Motor neuron (in vitro differentiated cells): ENCODE measurements at places on chromosomes 6 and 20.

- ATAC-seq: no peak
These were observed 539.7 kb downstream of the QKI start for GRCh38 chr6:163954088-163954775.

- peak; percentile 74 for ATAC-seq
These were observed 109.0 kb downstream of the RALGAPA2 start for GRCh38 chr20:20603339-20603990.

DNA sequence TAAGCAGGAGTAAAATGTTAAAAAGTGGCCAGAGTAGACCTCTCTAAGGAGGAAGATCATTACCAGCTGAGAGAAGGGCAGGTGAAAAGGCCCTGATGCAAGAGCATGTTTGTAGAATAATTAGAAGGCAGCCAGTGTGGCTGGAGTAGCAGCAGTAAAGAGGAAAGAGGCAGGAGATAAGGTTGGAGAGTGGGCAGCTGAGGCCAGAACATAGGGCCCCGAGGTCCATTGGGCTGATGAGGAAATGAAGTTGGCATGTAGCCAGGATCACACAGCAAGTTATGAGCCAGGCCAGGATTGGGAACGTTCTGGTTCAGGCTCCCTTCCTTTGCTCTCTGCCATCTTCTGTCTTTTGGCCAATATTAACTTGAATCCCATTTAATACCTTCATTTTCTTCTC, 51.6 kb downstream of the RALY start:
- ATAC-seq: no peak

- no peak for ATAC-seq
These were observed 38.5 kb upstream of the SIM1 start for GRCh38 chr6:100503043-100503705.

DNA sequence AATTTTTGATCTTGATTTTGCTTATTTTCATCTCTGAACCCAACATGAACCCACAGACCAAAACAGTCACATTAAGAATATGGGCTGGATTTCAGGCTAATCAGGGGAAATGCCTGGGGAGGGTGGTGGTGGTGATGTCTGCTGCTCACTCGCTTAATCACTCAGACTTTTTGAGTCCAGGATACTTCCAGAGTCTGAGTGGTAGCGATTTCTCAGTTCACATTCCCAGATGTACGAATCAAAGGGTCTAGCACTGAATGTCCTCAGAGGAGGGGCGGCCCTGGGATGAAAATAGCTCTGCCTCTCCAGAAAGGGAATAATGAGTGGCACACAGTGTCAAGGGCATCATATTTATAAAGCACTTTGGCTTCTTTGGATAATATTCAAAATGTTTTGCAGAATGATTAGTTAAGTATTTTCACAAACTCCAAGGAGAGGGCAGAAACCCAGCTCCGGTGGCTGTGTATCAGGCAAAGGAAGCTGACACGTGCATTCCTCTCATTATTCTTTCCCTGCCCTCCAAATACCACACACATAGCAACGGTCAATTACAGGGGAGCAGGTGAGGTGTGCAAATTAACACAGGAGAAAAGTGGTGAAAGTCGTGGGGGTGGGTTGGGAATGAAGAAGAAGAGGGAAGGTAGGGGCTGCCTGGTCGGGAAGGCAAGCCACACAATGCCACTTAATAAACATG, 345.2 kb upstream of the RSPO3 start:
- ATAC-seq: no peak

- no peak for ATAC-seq
These were observed 153.5 kb downstream of the DLL1 start for GRCh38 chr6:170137176-170137891.

- no peak for ATAC-seq
These were observed 257.5 kb downstream of the FOXC1 start for GRCh38 chr6:1867197-1867596.

GRCh38 chr20:45951925-45952834, 17.7 kb downstream of the PCIF1 start:
- no peak for ATAC-seq

DNA sequence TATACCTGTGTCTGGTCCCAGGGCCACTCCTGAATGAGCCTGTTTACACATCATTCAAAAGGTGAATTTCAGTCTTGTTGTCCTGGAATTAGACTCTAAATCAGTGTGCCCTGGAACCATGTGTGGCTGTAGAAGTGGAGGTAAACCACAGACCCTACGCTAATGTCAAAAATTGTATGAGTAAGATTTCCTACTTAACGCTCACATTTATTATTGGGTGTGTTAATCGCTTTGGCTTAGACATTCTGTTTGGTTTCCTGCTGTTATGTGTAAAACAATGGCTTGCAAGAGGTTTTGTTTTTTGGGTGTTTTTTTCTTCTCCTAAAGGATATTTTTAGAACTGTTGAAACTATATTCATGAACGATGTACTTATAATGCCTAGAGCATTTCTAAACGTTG, 19.3 kb downstream of the PLCB1 start:
- no peak for ATAC-seq

- no peak for ATAC-seq
These were observed 189.0 kb upstream of the PRDM1 start for GRCh38 chr6:105897131-105897530.

DNA sequence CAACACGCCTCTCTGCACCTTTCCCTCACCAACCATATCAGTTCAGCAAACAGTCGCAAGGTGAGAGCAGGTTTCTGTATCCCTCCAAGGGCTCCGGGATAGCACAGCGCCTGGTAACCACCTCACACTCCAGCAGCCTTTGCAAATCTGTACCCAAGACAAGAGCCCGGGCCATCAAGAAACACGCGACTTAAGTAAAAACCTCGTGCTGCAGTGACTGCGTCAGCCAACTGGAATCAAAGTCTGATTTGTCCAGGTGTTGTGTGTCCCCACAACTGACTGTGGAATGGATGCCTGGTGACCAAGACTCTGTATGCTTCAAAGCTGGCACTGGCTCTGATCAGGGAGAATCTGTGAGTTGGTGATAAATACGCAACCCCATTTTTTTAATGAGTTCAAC, 74.1 kb downstream of the NINL start:
- ATAC-seq: no peak

- ATAC-seq: no peak
These were observed 59.0 kb downstream of the IGF2R start for GRCh38 chr6:160027931-160028330.

GRCh38 chr6:16481697-16482399, 243.5 kb downstream of the GMPR start:
- peak; percentile 45 for ATAC-seq

GRCh38 chr6:134235937-134236751, 81.8 kb downstream of the SGK1 start:
- no peak for ATAC-seq

GRCh38 chr20:40691566-40692239, 2.7 kb upstream of the MAFB start:
- no peak for ATAC-seq

GRCh38 chr20:21046413-21047070, 59.6 kb downstream of the LINC00237 start:
- peak; percentile 7 for ATAC-seq

- ATAC-seq: no peak
These were observed 6.1 kb upstream of the JARID2 start for GRCh38 chr6:15239616-15240364.

- peak; percentile 77 for ATAC-seq
These were observed 40.8 kb upstream of the FOXP4 start for GRCh38 chr6:41505122-41506049.

GRCh38 chr20:6212903-6213302, 90.1 kb upstream of the FERMT1 start:
- ATAC-seq: no peak

DNA sequence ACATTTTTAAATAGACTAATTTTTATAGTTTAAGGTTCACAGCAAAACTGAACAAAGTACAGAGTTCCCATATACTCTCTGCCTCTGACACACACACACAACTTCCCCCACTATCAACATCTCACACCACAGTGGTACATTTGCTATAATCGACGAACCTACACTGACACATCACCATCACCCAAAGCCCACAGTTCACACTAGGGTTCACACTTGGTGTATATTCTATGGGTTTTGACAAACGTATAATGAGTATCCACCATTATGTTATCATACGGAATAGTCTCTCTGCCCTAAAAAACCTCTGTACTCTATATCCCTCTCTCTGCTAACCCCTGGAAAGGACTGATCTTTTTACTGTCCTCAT, 15.6 kb downstream of the TMEM30A start:
- ATAC-seq: no peak

DNA sequence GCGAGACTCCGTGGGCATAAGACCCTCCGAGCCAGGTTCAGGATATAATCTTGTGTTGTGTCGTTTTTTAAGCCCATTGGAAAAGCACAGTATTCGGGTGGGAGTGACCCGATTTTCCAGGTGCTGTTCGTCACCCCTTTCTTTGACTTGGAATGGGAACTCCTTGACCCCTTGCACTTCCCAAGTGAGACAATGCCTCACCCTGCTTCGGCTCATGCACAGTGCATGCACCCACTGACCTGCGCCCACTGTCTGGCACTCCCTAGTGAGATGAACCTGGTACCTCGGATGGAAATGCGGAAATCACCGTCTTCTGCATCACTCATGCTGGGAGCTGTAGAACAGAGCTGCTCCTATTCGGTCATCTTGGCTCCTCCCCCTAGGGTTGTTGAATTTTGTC, 307.7 kb upstream of the DEFB115 start:
- ATAC-seq: no peak

- no peak for ATAC-seq
These were observed 103.4 kb downstream of the PREX1 start for GRCh38 chr20:48724382-48724781.

DNA sequence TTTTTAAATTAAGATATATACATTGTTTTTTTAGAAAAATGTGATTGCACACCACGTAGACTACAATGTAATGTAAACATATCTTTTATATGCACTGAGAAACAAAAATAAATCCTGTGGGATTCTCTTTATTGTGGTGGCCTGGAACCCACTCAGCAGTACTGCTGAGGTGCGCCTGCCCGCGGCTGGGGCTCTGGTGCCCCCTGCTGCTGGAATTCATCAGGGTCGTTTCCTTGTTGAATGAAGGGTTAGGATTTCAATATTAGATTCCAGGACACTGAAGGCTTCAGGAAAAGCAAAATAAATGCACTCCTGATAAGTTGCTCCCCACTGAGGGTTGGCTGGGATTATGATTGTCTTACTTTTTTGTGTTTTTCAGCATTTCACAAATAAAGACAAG, 175.8 kb upstream of the GGTLC1 start:
- no peak for ATAC-seq

GRCh38 chr6:28985462-28986164, 19.5 kb downstream of the ZNF311 start:
- peak; percentile 77 for ATAC-seq

DNA sequence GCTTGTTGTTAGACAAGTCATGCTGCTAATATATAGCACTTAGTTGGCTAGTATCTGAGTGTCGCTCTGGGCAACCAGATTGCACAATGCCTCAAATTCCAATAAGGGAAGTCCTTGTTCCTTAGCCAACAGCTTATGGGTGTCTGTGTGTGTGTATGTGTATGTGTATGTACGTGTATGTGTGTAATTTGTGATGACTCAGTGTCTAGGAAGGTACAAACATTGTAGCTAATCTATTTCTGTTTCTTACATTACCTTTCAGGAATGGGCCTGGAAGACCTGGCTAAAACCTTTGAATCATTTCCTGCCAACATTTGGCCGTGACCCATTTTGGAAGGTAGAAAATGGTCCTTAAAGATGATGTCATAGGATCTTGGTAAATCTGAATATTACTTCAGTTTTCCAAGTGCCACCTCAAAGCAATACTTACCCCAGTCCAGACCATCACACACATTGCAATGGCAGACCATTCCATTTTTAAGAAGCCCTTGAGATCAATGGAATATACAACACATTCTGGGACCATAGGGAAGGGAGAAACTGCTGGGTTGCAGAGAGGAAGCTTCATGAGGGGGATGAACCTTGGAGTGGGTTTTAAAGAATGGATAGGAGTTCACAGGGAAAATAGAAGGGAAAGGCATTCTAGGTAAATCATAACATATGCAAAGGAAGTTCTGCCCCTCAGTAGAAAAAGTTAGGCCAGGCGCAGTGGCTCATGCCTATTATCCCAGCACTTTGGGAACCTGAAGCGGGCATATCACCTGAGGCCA, 25.1 kb downstream of the NEDD9 start:
- ATAC-seq: peak; percentile 81

DNA sequence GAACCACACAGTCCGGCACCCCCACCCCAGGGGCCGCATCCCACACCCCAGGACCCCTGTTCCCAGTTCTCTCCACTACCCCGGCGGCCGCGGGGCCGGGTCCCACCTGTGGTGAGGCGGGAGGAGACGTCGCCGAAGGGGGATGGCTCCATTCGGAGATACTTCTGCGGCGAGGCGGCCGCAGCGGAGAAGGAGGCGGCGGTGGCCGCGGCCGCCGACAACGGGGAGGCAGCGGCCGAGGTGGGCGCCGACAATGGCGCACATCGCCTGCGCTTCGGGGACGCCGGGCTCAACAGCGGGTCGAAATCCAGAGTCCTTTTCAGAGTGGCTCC, 723 bp downstream of the AKIRIN2 start:
- ATAC-seq: peak; percentile 10

DNA sequence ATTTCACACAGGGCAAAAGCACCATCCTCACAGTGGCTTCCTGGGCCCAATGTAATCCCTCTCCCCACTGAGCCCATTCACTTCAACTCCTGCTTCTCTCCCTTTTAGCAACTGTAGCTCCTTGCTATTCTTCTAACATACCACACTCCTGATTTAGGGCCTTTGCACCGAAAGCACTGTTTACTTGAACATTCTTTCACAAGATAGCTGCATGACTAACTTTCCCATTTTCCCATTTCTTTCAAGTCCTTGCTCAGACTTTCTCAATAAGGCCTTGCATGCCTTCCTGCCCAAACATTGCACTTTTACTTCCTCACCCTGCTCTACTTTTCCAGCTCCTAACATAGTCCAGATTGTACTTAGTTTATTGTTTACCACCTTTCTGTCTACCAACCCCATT, 73.0 kb downstream of the SHPRH start:
- no peak for ATAC-seq

DNA sequence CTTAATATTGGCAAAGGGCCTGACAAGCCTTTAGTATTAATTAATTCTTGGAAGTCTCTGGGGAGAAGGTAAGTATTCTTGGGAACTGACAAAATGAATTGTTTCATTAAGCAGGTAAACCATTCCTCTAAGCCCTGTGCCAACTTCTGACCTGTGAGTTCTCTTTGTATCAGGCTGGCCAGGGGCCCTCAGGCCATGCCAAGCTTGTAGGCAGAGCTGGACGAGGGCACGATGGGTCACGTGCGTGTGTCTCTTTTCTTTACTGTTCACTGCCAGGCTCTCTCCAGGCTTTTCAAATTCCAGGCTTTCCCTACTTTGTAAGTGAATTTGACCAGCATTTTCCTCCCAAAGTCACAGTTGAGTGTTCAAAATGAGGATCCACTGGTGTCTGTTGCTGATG, 112.4 kb downstream of the NRN1 start:
- no peak for ATAC-seq

DNA sequence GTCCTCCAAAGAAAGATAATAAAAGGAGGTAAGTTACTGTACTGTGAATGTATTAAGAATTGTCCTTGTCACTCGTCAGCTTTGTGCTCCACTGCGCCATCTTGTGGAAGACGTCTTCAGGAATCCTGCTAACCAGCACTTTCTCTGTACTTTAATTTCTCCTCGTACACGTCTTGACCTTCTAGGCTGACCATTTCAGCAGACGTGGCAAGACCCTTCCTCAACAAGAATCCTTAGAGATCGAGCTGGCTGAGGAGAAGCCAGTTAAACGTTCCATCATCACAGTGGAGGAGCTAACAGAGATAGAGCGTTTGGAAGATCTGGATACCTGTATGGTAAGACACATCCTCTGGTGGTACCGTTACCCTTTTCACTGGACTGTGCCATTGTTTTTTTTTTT, 95.5 kb upstream of the SCGN start:
- ATAC-seq: peak; percentile 75
